ENCODE measurements at places on chromosomes 1 and 21.

- peak; percentile 89 for DNase-seq
Measured at GRCh38 chr1:233326811-233327650, 493 bp upstream of the MAP3K21 start.

DNA sequence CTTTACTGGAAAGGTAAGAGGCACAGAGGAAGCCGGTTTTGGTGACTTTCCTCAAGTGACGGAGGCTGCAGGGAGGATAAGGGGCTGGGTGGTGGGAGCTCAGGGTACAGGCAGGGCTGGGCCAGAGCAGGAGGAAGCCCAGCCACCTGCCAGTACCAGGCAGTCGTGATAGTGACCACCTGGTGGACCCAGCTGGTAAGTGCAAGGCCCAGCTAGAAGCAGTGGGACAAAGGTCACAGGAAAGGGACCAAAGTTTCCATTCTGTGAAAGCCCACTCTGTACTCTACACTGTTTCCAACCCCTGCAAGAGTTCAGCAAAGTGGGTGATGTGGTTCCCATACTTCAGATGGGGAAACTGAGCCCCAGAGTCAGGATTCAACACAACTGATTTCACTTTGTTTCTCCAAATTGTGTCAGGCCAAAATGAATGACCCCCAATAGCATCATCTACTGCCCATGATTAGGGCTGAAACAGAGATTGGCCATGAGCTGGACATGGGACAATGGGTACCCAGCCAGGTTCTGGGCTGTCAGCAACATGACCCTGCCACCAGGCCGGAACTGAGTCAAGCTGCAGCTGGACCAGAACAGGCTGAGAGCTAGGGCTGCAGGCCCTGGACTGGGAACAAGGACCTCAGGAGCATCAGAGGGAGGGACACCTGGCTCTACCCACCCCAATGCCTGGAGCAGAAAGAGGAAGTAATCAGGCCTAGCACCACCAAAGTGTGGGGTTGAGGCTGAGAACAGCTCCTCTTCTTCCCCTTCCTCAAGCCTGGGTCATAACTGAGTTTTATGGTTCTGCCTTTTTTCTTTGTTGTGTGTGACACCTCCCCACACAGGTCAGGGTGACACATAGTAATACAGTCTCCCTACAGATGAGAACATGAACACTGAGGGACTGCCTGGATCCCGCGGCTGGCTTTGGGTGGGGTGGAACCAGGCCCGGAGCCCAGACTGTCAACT, 50.2 kb downstream of the KCNN3 start:
- no peak for DNase-seq

DNA sequence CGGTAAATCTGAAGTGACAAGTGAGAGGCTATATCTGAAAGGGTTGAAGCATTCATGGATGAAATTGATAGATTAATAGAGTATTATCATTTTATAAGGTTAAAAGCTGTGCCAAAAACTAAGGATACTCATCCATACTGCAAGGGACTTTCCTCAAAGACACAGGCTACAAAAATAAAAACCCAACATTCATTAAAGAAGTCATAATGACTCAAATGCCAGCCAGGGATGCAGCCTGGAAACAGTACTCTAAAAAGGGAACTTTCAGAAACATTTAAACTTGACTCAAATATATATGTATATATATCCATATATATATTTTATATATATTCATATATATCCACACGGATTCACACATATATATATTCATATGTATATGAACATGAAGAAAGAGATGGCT, 1.1 kb upstream of the TIAM1 start:
- DNase-seq = no peak

- DNase-seq = no peak
Measured at GRCh38 chr21:39451332-39452206, at the start of gene SH3BGR. Gene SH3BGR (plus strand): TSS chr21:39451970. CDS start chr21:39452097, 127 bp downstream.

DNA sequence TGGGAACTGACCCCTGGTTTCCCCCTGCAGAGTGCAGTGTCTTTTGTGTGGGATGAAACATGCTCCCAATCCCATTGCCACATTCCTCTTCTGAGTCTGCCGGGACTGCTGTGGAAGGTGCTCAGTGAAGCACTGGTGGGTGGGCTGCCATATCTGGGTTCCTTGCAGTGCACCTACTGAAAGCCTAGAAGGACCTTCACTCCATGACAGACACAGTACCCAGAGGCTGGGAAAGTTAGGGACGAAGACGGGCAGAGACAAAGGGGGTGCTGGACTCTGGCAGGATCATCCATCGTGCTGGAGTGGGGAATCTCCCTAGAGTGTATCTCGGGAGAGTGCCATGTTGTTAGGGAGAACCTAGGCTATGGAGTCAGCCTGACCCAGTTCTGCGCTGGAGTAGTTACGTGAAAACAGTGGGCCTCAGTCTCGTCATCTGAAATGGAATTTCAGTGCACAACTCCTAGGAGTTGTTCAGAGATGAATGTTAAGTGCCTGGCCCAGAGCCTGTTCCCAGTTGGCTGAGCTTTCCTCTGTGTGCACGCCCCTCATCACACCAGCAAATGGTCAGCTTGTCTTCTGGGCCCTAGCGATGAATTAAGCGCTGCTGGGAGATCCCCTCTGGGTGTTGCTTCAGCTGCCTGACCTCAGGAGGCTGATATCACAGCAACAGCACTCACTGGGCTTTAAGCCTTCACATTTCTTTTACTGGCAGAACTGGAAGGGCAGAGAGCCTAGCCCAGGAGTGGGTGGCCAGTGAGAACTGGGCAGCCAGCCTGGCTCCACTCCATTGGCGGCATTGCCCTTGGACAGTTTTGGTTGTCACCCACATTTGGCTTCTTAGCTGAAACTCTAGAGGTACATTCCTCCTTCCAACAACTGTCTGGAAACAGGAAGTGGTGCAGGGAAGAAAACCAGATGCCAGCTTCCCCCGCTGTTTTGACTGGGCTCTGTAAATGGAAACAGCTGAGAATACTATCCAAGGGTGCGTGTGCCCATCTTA, 479.8 kb upstream of the VAMP3 start:
- no peak for DNase-seq

- DNase-seq = no peak
Measured at GRCh38 chr21:28308516-28308915, 684.2 kb downstream of the LTN1 start.

GRCh38 chr1:246106342-246106763, 400.7 kb downstream of the SMYD3 start:
- no peak for DNase-seq

- DNase-seq = no peak
Measured at GRCh38 chr1:36154335-36154734, 1.6 kb upstream of the MAP7D1 start.

DNA sequence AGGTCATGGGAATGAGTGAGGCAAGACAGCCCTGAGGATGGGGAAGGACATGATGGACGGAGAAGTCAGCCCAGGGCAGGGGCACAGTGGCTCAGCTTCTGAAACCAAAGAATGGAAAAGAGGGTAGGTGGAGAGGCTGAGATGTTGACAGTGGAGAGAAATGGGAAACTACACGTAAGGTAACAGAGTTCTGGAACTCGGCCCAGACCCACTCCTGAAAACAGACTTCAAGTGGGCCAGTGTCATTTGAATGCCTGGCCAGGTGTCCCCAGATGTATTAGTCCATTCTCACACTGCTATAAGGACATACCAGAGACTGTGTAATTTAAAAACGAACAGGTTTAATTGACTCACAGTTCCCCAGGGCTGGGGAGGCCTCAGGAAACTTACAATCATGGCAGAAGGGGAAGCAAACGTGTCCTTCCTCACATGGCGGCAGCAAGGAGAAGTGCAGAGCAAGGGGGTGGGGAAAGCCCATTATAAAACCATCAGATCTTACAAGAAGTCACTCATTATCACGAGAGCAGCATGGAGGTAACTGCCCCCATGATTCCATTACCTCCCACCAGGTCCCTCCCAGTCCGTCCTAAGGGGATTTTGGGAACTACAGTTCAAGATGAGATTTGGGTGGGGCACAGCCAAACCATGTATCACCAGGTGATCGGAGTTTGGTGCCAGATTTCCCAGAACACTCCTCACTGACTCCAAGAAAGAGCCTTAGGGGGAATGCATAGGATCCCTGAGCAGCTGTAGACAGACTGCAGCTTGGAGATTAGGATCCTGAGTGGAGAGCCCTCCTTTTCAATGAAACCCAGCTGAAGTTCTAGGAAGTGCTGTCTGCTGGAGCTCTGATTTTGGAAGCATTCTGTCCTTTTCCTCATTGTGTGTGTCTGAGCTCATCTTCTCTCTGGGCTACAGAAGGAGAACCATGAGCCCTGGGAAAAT, 40.3 kb downstream of the FHAD1 start:
- no peak for DNase-seq
